ENCODE measurements at places on chromosomes 4 and X.

- no peak for DNase-seq
These were observed 48.8 kb downstream of the SULT1E1 start for GRCh38 chr4:69811166-69811565.

DNA sequence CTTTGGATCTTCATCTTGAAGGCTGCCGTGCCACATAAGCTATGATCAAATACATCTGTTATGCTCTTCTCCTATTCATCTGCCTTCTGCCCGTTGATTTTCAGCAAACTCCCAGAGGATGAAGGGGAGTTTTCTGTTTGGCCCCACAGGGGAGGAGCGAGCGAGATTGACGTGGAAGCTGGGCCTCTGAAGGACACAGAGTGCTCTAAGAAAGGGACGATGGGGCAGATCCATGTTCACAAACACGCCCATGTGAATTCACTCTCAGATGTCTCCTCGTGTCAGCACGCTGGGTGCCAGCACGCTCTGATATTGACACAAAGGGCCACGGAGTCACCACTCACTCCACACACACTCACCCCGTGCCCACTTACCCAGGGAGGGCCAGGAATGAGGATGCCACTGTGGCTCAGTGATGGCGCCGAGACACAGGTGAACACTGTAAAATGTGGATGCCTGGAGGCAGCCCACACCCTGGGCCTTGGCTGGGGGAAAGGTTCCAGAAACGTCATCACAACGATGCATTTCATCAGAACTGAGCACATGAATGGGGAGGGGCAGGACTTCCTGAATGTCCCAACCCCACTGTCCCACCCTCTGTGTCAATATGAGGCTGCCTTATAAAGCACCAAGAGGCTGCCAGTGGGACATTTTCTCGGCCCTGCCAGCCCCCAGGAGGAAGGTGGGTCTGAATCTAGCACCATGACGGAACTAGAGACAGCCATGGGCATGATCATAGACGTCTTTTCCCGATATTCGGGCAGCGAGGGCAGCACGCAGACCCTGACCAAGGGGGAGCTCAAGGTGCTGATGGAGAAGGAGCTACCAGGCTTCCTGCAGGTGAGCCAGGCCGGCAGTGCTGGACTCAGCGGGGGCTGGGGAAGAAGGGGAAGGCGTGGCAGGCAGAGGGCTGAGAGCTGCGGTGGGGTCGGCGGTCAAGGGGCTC, at the start of gene S100P:
Gene S100P, plus strand, starts transcription at position 648 of the 946 bp plus-strand sequence. Its CDS starts 55 bp downstream, at position 703.
- DNase-seq: no peak

- no peak for DNase-seq
These were observed 994.1 kb downstream of the PCDH7 start for GRCh38 chr4:31714238-31714637.

DNA sequence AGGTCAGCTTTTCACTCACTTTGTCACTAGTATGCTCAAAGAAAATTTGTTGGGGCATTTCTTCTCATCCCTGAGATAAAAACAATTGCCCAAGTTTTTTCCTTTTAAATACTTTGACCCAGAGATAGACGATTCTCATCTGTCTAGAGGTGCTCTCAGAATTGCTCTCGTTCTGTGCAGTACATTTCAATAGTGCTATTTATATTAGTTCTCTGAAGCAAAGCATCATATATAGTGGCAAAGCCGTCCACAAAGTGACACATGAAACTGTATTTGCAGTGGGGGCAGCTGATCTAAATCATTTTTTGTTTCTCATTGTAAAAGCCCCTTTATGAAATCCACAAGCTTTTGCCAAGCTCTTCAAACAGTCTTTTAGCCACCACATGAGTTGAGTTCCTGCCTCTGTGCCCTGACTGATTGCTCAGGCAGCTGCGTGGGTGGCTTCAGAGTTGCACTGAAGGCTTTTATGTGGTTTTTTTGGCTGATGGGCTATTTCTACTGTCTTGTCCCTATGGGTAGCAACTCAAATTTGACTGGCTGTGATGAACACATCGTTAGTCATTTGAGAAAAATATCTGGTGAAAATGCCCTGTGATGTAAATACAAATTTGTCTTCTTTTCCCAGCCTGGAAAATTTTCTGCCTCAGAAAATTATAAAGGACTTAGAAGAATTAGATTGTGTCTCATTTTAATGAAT, 119.1 kb upstream of the OTUD4 start:
- peak; percentile 4 for DNase-seq

DNA sequence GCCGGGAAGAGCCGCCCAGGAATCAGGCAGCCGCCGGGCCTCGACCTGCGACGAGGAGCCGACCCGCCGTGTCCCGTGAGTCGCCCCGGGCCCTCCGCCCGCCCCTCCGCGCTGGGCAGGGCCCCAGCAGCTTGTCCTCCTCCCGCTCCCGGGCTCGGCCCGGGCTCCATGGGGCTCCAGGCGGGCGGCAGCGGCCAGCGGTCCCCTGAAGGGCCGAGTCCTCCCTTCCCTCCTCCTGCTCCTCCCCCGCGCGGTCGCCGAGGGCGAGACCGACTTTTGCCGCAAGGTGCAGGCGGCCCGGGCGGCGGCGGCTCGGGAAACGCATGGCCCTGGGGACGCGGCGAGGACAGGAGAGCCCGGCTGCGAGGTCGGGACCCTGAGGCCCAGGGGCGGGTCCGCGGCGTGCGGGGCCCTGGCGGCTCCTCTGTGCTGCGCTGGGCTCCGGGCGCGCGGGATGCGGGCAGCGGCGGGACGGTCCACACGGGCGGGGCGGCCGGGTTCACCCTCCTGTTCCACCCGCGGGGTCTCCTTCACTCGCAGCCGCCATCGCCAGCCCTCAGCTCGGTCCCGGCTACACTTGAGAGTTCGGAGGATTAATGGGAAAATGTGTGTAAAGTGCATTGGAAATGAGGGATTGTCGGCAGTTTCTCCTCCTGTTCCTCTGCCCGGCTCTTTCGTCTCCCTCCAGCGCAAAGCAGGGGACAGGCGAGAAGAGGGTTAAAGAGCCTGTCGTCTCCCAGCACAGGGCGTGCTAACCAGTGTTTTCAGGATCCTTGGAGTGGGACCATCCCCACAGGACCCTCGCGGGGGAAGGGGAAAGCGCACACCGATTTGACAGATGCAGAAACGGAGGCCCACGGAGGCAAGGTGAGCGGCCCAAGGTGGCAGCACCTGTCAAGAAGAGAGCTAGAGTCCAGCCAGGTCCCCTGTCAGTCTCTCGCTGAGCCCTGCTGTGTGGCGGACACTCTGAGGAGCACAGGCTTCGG, 16.6 kb upstream of the ZNF718 start:
- DNase-seq: no peak

- DNase-seq: no peak
These were observed 166.9 kb upstream of the PCDH10 start for GRCh38 chr4:132982151-132982550.

DNA sequence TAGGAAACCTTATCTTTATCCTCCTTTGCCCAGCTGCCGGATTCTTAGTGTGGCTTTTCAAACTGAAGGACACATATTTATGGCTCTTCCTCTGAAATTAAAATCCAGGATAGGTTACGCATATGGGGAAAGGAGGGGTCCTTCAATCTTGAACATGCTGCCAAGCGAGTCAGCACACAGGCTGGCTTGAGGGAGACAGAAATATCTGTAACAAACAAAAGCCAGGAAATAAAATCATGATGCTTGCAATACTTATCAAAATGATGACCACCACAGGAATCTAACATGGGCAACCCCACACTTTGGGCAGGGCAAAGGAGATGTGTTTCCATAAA, 196.4 kb upstream of the LDB2 start:
- DNase-seq: no peak

GRCh38 chr4:26069218-26069617, 155.2 kb downstream of the SMIM20 start:
- DNase-seq: no peak

- no peak for DNase-seq
These were observed 271.4 kb downstream of the PTTG2 start for GRCh38 chr4:38231626-38232025.

DNA sequence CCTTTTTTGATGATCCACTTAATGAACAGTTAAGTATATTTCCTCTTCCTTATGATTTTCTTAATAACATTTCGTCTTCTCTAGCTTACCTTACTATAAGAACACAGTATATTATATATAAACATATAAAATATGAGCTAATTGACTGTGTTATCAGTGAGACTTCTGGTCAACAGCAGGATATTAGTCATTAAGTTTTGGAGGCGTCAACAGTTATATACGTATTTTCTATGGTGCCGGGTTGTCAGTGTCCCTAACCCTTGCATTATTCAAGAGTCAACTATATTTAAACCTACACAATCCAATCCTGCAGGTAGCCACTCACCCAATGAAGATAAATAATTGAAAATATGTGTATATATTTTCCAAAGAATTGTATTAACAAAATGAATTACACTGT, 88.0 kb downstream of the NR3C2 start:
- no peak for DNase-seq

DNA sequence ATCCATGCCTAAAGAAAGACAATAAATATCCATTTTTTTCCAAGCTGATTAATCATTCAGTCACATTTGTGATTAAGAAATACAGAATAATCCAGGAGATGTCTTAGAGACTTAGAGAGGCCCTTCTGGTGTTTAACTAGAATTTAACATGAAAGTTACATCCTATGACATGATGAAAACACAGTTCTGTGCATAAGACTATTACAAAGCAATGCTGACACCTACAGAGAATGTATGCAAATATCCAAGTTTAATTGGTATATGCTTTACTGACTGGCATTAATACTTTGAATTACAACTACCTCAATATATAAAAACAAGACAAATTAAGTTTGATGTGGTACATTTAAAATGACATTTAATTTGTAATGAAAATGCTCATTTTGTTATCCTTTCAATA, 17.8 kb upstream of the TLL1 start:
- DNase-seq: no peak

DNA sequence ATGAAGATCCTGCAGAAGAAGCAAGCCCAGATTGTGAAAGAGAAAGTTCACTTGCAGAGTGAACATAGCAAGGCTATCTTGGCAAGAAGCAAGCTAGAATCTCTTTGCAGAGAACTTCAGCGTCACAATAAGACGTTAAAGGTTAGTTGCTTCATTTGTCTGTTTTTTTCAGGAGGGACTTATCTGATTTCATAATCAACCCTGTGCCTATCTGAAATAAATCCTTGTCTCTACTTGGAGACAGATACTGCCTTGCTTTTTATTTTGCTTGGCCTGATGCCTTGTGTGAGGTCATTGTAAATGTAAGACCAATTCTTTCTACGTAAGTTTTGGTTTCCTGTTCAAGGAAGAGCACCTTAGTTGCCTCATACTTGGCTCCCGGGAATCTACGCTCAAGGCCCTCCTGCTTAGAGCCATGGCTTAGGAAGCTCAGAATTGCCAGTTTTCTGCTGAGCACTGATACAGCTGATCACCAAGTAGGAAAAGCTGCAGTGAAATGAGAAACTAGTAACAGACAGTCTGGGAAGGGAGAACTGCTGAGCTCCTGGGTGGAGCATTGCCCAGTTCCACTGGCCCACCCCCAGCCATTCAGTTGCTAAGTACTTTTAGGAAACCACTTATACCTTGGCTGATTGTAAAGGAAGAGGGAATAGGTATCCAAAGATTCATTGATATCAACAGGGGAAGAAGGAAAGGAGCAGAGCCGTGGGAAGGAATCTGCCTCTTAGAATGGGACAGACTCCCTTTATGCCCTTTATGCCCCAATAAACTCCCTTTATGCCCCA, 41.8 kb downstream of the RBBP7 start:
- no peak for DNase-seq

DNA sequence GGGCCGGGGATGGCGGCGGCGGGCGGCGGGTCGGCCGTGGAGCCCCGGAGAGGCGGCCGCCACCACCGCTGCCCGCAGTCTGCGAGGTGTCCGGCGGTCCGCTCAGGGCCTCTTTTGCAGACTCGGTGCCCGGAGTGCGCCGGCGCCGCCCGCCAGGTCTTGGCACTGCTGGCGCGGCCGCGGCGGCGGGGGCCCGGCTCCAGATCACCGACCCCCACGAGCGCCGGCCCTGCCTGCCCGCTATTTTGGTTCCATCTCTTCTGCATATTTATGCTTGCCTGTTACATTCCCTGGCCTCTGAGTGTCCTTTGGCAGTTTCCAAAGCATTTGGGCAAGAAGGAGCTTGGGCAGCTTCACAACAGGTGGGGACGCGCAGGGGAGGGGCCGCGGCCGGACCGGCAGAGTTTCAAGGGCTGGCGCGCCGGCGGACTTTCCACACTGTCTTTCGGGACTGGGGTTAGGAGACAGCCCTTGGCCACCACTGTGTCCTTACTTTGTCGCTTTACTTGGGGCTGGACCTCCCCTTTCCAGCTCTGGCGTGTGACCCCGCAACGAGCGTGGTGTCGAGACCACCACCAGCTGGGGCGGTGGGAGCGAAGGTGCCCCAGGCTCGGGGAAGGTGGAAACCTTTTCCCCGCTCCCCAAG, 668 bp upstream of the TAPT1 start:
- DNase-seq: peak; percentile 41

DNA sequence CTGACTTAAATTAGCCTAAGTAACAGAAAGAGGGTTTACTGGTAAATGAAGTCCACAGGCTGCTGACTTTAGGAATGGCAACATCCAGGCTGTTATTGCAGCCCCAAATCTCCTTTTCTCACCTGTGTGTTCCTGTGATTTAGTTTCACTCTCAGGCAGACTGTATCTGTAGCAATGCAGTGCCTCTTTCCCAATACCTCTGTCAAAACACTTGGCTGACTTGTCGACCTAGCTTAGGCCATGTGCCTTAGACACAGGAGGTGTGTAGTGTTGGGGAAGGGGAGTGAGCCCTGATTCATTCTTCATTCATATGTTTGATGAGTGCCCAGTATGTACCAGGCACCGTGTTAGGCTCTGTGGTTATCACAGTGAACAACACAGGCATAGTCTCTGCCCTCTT, 46.9 kb downstream of the JADE3 start:
- no peak for DNase-seq

GRCh38 chr4:139209470-139210063, 32.5 kb upstream of the ELF2 start:
- no peak for DNase-seq

- no peak for DNase-seq
These were observed 44.9 kb upstream of the SPP1 start for GRCh38 chr4:87930629-87931028.

DNA sequence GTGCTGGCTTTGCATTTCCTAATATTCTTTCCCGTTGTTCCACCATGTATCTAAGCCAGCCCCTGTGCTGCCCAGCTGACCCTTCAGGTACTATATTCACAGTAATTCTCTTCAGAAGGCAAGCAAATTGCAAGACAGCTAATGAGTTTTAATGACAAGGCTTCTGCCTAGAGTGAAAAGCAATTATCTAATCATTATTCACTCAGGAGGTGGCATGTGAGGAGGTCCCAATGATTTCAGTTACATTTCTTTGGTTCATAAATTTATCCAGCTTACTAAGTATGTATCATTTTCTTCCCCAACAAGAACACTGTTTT, 123.0 kb downstream of the RASGEF1B start:
- DNase-seq: no peak

- no peak for DNase-seq
These were observed 14.1 kb upstream of the SEC24D start for GRCh38 chr4:118849867-118850487.

DNA sequence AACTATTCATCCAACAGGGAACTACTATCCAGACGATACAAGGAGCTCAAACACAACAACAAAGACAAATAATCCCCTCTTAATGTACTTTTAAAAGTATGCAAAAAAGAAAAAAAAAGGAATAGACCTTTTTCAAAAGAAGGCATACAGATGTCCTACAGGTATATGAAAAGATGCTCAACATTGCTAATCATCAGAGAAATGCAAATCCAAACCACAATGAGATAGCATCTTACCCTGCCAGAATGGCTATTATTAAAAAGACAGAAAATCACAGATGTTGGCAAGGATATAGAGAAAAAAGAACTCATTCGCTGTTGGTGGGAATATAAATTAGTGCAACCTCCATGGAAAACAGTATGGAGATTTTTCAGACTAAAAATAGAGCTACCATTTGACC, 67.1 kb upstream of the ENPP6 start:
- no peak for DNase-seq

- no peak for DNase-seq
These were observed 109.6 kb upstream of the SPRY1 start for GRCh38 chr4:123286903-123287466.
